ENCODE measurements at places on chromosomes 13 and 19.

DNA sequence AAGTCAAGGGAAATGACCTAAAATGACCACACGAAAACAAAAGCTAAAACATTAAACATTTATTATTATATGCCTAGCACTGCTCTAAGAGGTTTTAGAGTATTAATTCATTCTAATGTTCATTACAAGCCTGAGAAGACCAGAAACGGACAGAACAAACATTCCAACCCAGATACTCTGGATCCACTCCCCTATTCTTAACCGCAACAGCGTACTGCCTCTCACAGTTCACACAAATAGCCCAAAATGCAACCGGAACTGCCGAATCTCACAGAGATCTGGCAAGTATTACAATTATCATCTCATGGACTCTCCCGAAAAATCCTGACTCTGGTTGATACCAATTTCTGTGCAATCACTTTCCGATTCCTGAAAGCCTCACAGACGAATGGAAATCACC lies 1.4 kb downstream of the ZNF780B start:
- DNase-seq: no peak

DNA sequence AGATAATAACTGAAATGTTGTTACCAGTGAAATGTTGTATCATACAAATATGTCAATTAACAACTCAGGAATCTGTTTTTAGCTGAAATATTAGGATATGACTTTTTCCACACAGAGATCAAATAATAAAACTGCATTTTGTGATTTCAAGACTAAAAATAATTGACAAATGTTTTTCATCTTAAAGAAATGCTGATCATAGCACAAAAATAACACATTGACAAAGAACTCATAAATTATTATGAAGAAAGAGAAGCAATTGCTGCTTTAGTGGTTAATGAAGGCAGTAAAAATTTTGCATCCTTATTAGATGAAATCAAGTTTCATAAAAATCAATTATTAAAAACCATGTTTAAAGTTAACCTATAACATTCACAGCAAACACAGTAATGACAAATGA lies 1417.3 kb downstream of the OLFM4 start:
- no peak for DNase-seq

DNA sequence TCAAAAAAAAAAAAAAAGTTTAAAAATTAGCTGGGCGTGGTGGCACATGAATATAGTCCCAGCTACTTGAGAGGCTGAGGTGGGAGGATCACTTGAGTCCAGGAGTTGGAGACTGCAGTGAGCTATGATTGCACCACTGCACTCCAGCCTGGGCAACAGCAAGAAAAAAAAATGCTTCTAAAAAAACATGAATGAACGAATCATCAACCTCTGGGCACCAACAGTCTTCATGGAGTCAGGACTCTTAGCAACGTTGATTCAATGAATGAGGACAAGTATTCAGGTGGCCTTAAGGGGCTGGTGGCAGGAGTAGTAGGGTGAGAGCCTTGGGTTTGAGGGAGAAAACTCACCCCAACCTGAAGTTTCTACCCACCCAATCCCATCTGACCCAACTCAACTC lies 20.6 kb upstream of the OLFM2 start:
- DNase-seq: no peak

GRCh38 chr13:44050450-44051063 lies 170.9 kb downstream of the LACC1 start:
- DNase-seq: no peak

GRCh38 chr13:18978447-18978846 lies 203.2 kb downstream of the TUBA3C start:
- no peak for DNase-seq

DNA sequence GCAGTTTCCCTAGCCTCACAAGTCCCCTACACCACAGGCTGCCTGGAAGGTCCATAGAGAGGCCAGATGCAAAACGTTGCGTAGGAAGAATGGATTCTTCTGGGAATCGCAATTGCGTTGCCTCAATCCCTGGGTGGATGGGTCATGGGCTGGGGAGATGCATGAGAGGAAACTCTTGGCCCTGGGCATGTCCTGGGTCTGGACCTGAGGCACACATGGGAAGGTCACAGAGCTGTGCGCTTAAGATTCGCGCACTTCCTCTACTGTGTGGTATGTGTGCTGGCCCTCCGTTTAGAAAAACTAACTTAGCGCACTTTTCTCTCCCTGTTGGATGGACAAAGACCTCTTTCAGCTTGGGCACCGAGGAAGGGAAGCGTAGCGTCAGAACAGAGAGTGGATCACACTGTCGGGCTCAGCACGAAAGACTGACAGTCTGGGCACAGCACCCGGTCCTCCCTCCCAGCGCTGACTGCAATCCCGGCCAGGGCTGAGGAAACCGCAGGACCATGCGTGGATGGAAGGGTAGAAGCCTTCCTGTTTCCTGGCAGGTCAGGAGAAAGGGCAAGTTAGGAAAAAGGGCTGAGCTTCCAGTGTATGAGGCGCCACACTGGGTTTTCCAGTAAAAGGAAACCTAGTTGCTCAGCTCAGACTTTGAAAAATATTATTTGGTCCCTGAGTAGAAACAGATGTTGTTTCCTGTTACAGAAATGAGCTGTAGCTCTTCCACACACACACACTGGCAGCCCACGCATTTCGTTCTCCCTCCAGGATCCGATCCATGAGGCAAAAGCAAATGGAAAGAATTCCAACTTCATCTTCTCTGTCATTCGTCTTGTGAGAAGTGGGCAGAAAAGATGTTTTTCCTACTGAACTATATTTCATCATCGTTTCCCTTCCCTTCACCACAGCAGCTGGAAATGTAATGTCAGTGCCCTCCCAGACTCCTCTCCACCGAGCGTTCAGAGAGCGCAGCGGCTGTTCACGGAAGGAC lies 86.0 kb downstream of the ING1 start:
- DNase-seq: no peak

DNA sequence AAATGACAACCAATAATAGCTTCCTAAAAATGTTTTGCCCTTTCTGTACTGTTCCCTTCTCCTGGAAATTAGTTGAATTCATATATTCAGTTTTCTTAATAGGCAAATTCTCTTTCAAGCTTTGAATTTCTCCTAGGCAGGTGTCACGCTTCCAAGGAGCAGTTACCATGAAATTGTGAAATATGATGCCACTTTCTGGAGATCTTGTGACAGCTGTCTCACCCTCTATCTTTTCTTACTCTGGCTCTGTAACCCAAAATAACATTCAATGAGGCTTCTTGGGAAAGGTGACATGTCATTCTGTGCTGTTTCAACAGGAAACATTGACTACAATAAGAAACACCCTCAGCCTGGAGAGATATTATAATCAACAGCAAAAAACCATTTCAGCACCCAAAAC lies 80.3 kb upstream of the MRI1 start:
- DNase-seq: no peak
